Stimulated activated naive CD8-positive, alpha-beta T cell treated with anti-CD3 and anti-CD28 coated beads, Interleukin-15, Interleukin-2, amounts not matched to agents 100 U/mL and 50 U/mL, for 24 hours (primary cell): ENCODE measurements at places on chromosomes 2 and 18.

DNA sequence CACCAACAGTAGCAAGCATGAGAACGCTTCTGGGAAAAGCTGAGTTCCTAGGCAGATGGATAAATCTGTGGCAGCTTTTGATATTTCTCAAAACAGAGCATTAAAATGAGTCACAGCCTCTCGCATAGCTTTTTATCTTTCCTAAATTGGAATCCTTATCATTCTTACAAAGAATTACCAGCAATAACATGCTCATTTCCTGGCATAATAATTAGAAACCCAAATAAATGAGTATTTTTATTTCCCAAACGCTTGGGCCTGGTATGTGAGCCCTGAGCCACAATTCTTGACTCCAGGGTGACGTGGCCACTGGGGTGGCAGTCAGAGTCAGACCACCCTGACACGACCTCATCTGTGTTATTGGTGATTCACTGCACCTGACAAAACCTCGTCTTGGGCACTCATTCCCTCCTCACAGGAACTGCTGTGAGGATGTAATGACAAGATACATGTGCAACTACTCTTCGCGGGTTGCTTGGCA is 210.7 kb downstream of the ARL4C start:
- no peak for DNase-seq

GRCh38 chr18:75456199-75456631 is 28.7 kb upstream of the SMIM21 start:
- peak; percentile 22 for DNase-seq

DNA sequence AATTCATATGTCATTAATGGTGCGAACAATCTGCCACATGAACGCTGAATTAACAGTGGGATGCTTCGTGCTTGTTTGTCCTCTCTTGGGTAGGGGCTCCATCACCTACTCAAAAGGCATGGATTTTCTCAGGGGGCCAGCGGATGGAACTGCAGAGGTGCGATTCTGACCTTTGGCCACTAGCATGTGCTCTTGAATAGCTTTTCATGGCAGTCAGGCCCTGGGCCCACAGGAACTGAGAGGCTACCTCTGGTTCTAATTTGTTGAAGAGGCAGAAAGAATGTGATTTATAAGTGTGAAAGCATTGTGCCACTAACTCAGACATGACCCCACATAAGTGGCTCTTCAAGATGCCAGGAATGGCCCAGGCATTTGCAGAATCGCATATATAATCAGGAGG is 283.2 kb downstream of the INSIG2 start:
- peak; percentile 4 for DNase-seq

DNA sequence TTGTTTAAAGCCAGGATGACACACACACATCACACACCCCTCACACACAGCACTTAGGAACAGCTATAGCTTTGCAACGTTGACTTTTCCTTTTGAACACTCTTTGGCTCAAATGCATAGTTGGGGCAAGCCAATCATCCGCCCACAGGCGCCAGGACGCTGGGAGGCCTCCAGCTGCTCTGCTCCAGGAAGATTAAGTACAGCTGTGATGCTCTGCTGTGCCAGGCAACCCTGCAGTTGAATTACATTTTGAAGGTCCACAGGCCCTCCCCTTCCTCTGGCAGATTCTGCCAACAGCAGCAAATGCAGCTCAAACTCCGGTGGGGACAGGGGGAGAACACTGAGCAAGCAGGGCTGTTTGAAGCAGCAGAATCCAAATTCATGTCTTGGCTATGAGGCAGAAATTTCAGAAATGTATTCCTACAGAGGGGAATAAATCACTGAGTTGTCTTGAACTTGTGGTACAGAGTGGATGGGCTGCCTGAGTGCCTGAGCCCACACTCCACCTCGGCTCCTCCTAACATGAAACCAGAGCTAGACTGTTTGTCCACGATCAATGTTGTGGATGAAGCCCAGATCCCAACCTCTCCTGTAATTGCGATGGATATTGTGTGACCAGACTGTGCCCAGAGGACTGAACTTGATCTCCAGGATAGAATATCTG is 86.5 kb upstream of the PPP1CB start:
- no peak for DNase-seq

DNA sequence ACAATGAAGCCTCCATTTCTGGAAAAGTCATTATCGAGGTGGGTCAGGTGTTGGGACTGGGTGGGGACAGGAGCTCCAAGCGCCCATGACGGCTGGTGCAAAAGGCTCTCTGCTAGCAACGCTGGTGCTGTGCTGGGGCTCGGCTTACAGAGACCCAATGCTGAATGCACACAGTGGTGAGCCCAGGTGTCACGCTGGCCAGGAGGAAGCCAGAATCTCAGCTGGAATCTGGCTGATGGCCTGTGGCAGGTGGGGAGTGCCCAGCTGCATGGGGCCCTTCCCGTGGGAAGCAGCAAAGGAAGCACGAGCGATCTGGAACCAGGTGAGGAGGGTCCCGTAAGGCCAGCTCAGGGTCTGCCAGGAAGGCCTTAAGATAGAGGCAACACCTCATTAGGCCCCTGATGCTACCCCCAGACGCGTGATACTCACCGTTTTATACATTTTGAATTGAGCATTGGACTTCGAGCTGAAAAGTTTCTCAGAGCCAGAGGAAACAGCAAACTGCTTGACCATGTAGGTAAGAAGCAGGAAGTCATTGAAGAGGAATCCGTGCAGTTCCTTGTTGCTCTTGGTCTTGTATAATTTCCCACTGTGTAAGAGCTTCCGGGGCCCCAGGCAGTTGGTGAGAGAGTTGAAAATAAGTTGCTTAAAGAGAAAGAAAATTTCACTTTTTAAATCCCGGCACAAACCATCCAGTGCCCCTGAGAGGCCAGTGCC is 34.7 kb downstream of the FAM228A start:
- DNase-seq, result no peak

- no peak for DNase-seq
Observed at GRCh38 chr2:239601201-239601851, 200.5 kb upstream of the HDAC4 start.

DNA sequence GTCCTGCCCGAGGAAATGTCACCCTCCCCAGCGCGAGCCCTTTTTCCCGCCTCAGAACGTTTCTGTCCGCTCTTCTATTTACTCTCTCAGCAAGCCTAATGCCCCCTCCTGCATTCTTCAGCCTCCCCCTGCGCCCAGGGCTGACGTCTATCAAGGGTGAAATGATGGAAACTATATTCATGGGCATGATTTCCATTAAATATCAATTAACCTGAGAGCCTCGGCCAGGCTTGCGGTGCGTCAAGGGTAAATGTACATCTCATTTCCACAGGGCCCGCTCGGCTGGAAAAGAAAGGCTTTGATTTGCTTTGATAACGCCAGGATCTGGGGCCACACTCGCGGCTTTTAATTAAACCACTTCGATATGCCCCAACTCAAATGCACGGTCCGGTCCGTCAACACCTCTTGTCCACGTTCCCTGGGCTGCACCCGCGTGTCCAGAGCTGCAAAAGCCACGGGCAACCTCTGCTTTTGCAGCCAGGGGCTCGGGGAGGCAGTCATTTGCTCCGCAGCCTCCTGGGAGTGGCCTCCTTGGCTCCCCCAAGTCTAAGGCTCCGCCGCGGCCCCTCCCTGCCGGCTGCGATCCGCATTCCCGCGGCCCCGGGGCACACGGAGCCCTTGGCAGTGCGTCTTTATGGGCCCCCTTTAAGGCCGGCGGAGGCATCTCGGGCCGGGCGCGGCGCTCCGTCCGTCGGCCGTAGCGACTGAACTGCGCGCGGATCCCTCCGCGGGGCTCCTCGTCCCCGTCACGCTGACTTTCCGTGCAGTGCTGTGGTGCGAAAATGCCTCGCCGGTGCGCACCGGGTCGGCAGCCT is at the start of gene HOXD8:
HOXD8 (plus strand) TSS at position 724 of the 815 bp plus-strand sequence. CDS start 662 bp downstream, outside the sequence.
- DNase-seq, result peak; percentile 28

GRCh38 chr2:128272601-128273468 is 45.8 kb downstream of the HS6ST1 start:
- DNase-seq, result peak; percentile 1

DNA sequence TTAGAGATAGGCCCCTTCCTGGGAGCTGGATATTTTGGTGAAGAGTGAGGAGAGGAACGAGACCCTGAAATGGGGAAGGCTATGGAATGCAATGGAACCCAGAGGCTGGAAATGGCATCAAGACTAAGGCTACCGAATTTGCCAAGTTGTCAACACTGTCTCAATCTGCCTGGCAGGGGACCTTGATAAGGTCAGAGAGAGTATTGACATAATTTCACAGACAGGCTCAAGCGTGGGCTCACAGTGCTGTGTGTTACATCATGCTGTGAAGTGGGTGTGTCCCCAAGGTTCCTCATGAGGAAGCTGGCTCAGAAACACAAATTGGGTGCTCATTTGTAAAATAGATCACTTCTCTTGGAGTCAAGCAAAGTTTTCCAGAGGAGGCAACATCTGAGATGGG is 51.8 kb upstream of the CYRIA start:
- no peak for DNase-seq

GRCh38 chr2:58845011-58845410 is 603.9 kb upstream of the FANCL start:
- no peak for DNase-seq

- DNase-seq, result no peak
Observed at GRCh38 chr2:235939471-235939870, 228.7 kb downstream of the GBX2 start.

- DNase-seq, result peak; percentile 32
Observed at GRCh38 chr2:38723173-38723572, 28.0 kb downstream of the SRSF7 start.

GRCh38 chr2:60355849-60356261 is 197.6 kb downstream of the BCL11A start:
- no peak for DNase-seq

- DNase-seq, result no peak
Observed at GRCh38 chr2:241904791-241905710, 35.5 kb downstream of the RTP5 start.

DNA sequence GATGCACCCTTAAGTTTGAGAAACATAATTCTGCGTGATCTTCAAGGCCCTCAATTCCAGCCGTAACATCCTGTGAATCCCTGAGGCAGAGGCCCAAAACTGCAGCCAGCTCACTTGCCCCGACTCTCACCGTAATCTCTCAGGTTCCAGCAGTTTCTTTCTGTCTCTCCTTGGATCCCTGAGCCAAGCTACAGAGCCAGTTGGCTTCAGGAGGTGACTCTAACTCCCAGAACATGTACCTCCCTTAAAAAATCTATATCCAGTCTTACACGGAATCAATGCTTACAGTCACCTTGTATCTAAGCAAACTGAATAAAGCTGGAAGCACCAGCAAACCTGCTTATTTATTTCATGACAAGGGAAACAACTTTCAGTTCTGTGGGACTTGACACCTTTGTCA is 300.4 kb downstream of the SETBP1 start:
- DNase-seq, result no peak

- no peak for DNase-seq
Observed at GRCh38 chr2:44543773-44544725, 182.3 kb downstream of the CAMKMT start.

GRCh38 chr2:215693193-215693998 is 257.5 kb upstream of the FN1 start:
- no peak for DNase-seq

DNA sequence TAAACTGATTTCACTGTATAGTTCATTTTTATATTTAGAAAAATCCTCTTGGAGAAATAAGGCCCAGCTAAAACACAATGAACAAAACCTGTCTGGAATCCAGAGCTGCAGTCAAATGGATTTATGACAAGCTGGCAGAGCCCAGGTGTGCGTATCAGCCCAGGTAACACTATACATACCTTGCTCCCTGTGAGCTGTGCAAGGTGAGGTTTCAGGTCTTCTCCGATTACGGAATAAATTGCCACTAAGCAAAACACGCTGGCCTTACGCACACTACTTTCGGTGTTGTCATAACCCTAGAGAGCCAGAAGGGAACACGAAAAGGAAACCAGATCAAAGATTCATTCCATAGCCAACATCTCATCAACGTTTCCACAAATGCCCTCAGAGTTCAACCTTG is 61.9 kb upstream of the TFCP2L1 start:
- no peak for DNase-seq

GRCh38 chr18:62832282-62832681 is 116.9 kb downstream of the PHLPP1 start:
- DNase-seq, result no peak

GRCh38 chr2:227592694-227593387 is 5.9 kb upstream of the SCYGR2 start:
- no peak for DNase-seq

GRCh38 chr2:240565333-240566202 is 2.7 kb upstream of the RNPEPL1 start:
- DNase-seq, result peak; percentile 90

DNA sequence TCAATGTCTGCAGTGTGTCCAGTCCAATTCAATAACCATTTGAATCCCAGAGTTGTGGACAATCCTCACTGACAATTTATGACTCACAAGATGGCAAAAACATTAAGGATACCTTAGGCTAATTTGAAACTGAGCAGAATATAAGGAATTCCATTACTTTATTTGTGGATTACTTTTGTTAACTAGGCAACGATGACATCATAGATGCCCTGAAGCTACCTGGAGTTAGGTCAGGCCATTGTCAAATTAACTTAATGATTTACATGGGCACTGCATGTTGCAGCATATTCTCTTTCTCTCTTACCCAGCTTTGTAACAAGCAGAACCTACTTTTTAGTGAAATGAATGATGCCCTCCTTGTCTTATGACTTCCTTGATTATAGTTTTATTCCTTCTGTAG is 100.0 kb upstream of the CDCA7 start:
- no peak for DNase-seq

GRCh38 chr2:139628931-139629330 is 848.7 kb upstream of the NXPH2 start:
- DNase-seq, result no peak

- no peak for DNase-seq
Observed at GRCh38 chr2:128169497-128169896, 78.5 kb downstream of the UGGT1 start.

- no peak for DNase-seq
Observed at GRCh38 chr2:235095569-235095968, 143.8 kb downstream of the SH3BP4 start.

- no peak for DNase-seq
Observed at GRCh38 chr2:232103140-232103737, 141.7 kb downstream of the DIS3L2 start.

GRCh38 chr2:120421830-120422175 is 75.9 kb downstream of the INHBB start:
- no peak for DNase-seq

DNA sequence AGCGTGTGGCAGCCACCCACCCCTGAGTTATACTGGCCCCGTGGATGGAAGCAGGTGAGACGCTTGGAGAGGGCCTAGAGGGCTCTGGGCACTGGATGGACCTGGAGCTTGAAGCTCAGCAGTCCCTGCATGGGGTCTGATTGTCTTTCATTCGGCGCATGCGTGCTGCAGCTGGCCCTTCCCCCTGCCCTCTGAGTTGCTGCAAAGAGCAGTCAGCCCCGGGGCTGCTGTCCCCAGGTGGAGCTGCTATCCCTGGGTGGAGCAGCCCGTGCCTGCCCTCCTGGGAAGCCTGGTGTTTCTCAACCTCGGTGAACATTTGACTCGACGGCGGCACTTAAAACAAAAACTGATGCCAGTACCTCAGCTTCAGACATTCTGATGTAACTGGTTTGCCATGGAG is 29.6 kb downstream of the IGFBP5 start:
- DNase-seq, result no peak

GRCh38 chr18:55320424-55321264 is 267.3 kb downstream of the TCF4 start:
- DNase-seq, result no peak
